ENCODE measurements at places on chromosomes 16 and 17.

- DNase-seq: no peak
Measured at GRCh38 chr16:86584071-86584685, 5.8 kb downstream of the FOXL1 start.

DNA sequence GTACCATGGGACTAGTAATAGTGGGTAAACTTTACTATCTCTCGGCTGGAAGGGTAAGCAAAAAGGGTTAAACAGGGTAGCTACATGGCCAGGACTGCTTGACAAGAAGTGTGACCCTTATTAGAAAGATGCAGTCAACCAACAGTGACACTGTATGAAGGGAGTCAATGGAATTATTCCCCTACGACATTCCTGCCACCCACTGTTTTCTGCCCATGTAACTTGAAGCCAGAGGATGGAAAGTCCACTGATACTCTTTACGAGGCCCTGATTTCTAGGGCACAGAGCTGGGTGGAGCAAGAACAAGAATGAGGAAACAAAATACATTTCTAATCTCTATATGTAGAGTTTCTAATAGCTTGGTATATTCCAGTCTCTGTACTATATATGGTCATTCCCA is 1102.5 kb downstream of the CDH11 start:
- no peak for DNase-seq

DNA sequence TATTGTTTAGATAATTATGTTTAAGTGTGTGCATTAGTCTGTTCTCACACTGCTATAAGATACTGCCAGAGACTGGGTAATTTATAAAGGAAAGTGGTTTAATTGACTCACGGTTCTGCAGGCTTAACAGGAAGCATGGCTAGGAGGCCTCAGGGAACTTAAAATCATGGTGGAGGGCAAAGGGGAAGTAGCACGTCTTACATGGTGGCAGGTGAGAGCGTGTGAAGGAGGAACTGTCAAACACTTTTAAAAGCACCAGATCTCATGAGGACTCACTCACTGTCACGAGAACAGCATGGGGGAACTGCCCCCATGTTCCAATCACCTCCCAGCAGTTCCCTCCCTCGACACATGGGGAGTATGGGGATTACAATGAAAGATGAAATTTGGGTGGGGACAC is 203.5 kb upstream of the GOT2 start:
- no peak for DNase-seq

DNA sequence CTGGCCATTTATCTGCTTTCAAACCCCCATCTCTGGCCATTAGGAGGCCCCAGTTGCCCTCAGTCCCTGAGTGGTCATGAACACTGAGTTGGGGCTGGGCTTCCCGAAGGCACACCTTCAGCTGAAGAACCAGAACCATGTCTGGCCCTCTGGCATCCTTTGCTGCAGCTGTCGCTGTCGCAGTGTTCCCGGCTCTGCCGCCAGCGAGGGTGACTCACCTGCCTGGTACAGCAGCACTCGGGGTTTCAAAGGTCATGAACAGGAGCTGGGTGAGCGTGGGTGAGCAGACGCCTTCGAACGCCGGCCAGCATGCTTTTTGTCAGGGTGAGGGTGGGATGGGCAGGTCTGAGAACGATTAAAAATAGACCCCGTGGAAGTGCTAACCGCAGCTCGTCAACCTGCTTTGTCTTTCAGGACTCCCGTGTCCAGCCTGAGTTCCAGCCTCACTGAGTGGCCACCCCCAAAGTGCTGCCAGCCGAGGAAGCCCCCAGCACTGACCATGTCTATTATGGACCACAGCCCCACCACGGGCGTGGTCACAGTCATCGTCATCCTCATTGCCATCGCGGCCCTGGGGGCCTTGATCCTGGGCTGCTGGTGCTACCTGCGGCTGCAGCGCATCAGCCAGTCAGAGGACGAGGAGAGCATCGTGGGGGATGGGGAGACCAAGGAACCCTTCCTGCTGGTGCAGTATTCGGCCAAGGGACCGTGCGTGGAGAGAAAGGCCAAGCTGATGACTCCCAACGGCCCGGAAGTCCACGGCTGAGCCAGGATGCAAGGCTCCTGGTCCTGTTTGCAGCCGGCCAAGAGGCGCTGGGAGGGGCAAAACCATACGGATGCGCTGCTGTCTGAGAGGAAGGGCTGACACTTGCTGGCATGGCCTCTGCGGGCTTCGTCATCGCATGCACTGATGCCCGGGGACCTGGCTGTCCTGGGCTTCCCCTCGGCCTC is 7.6 kb downstream of the SNN start:
- no peak for DNase-seq

DNA sequence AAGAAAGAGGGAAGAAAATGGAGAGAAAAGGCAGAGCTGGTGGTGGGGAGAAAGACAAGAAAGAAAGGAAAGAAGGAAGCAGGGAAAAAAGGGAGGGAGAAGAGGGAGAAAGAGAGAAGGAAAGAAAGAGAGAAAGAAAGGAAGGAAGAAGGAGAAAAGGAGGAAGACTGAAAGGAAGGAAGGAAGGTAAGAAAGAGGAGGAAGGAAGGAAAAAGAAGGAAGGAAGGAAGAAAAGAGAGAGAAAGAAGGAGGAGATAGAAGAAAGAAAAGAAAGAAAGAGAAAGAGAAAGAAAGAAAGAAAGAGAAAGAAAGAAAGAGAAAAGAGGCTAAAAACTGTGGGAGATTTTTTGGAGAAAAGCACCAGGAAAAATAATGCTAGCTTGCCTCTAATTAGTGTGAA is 561.4 kb upstream of the GOT2 start:
- no peak for DNase-seq

DNA sequence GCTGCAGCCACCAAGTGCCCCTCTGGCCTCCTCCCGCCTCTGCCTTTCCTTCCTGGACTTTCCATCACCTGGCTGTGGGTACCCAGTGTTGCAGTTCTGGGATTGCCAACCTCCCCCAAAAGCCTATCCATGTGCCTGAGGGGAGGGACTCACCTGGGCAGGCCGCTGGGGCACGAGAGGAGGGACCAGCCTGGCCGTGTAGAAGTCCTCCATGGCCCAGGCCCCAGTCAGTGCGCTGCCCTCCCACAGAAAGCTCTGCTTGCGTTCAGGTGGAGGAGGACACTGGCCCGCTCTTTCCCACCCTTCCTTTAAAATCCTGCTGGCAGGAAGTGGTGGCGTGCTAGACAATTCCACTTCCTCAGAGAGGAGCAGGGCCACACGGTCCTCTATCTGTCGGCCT is 14.2 kb downstream of the SLX4 start:
- no peak for DNase-seq

DNA sequence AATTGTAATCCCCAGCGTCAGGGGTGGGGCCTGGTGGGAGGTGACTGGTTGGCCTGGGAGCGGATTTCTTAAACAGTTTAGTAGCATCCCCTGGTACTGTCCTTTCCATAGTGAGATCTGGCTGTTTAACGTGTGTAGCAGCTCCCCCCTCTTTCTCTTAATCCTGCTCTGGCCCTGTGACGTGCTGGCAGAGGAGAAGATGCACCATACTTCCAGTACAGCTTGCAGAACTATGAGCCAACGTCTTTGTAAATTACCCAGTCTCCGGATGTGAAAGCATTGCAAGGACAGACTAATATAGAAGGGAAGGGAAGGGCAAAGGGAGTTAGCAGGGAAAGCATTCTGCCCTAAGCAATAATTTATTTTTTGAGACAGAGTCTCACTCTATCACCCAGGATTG is 83.9 kb downstream of the RMI2 start:
- DNase-seq: no peak

DNA sequence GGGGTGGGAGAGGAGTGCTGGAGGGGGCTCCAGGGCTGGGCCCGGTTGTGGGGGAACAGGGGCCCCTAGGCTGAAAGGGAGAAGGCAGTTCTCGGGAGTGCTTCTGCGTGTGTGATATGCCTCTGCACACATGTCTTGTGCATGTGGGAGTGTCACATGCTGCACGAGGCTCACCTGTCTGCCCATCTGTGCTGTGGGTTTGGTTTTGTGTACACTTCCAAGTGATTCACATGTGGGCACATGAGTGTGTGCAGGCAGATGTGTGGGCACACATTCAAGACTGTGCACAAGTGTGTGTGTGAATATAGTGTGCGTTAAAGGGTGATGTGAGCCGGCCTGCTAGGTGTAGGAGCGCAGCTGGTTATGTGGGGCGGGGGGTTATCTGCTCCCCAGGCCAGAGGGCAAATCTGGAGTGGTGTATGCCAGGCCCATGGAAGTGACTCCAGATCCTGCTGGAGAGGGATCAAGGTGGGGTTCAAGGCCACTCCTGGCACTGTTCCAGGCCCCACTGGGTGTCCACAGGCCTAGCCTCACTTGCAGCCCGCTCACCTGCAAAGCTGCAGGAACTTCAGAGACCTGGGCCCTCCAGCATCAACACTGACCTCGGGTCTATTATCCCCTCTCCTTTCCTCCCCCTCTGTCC is 3.8 kb upstream of the BAHCC1 start:
- DNase-seq: peak; percentile 30

GRCh38 chr17:62750631-62751051 is 57.5 kb downstream of the MARCHF10 start:
- DNase-seq: peak; percentile 74

DNA sequence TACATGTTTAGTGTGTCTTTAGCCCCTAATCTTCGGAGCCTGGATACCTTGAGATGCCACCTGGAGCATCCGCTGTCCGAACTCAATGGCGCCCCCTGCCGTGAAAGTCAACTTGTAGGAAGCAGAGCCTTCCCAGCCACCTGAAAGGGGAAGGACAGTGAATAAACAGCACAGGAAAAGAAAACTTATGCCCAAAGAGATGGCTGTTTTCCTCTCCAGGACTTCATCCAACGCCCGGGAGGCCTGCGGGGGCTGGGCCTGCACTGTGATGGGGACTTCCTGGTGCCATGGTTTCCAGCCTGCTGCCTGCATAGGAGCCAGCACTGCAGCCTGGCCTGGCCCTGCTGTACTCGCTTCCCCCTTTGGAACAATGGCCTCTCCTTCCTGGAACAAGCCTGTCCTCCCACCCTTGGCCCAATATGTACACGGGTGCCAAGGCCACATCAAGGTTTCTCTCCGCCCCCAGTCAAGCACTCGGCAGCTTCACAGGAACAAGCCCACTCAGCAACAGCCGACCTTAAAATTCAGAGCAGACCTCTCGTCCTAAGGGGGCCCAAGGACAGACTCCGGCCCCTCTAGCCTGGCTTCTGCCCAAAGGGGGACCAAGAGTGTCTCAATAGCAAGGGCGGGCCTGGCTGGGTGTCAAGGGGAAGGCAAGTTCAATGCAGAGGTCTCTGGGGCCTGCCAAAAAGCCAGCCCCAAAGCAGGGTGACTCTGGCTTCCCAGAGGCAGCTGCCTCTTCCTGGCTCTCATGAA is 4.5 kb upstream of the UNC13D start:
- peak; percentile 80 for DNase-seq

- DNase-seq: no peak
Measured at GRCh38 chr17:77153999-77154586, 13.3 kb downstream of the SEC14L1 start.

- DNase-seq: no peak
Measured at GRCh38 chr17:80755650-80756405, 211.2 kb downstream of the RPTOR start.

DNA sequence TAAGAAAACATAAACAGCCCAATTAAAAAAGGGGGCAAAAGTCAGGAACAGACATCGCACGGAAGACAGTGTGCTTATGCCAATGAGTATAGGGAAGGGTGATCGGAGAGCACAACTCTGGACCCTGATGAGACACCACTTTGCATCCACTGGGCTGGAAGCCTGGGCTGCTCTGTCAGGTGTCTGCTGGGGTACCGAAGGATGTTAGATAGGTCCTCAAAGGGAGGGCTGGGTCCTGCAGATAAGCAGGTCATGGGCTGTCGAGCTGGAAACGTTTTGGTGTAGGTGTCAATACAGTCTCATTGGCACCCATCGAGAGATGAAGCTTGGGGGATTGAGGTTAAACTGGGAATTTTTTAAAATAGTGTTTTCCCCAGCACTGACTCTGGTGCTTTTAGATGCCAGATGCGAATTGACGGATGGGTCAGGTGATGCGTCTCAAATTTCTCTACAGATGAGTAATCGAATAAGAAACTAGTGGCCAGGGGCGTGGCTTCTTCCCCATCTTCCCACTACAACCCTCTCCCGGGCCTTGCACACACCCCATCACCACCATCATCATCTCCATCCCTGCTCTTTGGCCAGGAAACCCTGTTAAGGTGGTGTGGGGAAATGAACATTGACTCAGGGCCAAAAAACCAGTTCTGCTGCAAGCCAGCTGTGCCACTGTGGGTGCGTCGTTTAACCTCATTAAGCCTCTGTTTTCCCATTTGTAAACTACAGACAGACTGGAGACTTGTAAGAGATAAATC is 47.8 kb upstream of the IRF8 start:
- no peak for DNase-seq

- DNase-seq: peak; percentile 82
Measured at GRCh38 chr17:42179911-42180410, 981 bp downstream of the KCNH4 start.

DNA sequence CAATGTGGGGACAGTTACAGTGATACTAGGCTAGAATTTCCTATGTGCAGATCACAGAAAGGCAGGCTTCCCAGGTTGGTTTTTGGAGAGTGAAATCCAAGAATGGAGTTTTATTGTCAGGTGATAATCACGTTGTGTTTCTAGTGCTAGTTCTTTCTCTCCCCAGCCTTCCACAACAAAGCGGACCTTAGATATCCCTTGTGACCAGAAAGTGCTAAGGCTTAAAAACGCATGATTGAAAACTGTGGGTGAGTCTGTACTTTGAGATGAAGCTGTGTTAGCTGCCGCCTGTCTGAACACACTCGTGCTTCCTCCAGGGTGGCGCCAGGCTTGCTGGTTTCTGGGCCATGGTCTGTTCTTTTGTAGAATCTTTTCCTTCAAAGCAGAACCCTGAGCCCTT is 52.1 kb downstream of the BANP start:
- DNase-seq: no peak

Measured in tongue (tissue), 3 donors.